ENCODE measurements at places on chromosomes 7 and 10. TPM values are rescaled to one million over a fixed set of nuclear protein-coding genes. Genes with fewer than 3 reads are reported as not detected.

Gene EN2
- total RNA-seq, result not detected

Gene PON1
- 0.12 TPM for total RNA-seq

Gene SERPINE1
- 3.4 TPM for total RNA-seq

Gene PON3
- 1.9 TPM for total RNA-seq

Gene NXPH1
- total RNA-seq, result 0.23 TPM

Gene MUC3A
- total RNA-seq, result 0.35 TPM

Gene OPN1SW
- total RNA-seq, result not detected

Gene HEPACAM2
- total RNA-seq, result 2.7 TPM

Gene AKR1B1
- total RNA-seq, result 46.8 TPM

Gene PRSS2
- total RNA-seq, result 0.58 TPM

Gene C7orf33
- total RNA-seq, result not detected

Gene PRR15
- 10.8 TPM for total RNA-seq

Gene PTER
- total RNA-seq, result 12.7 TPM

Gene PPP1R9A
- 39.9 TPM for total RNA-seq

Gene STOX1
- 5.4 TPM for total RNA-seq

Gene FRAT2
- 17.3 TPM for total RNA-seq

Gene VWA2
- 3.0 TPM for total RNA-seq

Gene MICALL2
- 13.5 TPM for total RNA-seq

Gene CRPPA
- 6.8 TPM for total RNA-seq

Gene MMP21
- total RNA-seq, result 0.23 TPM

Gene SFRP5
- total RNA-seq, result 0.58 TPM

Measured in metanephros (tissue), 2 donors.